ENCODE measurements at places on chromosomes 5 and 9. TPM values are rescaled to one million over a fixed set of nuclear protein-coding genes. Genes with fewer than 3 reads are reported as not detected.

- no peak for DNase-seq
- H3K27ac ChIP-seq, result no peak overlapping the region
- no peaks in the 10 kb centered on the region for H3K36me3 ChIP-seq
Observed at GRCh38 chr9:107105784-107106183, 177.3 kb upstream of the RAD23B start.

- H3K27ac ChIP-seq, result no peak overlapping the region
- DNase-seq, result peak; percentile 75
- H3K4me1 ChIP-seq, result peaks cover 27% of the 10 kb centered on the region
- H3K27me3 ChIP-seq, result no peaks in the 10 kb centered on the region
Observed at GRCh38 chr9:108973895-108974294, 39.4 kb downstream of the CTNNAL1 start.

- no peaks in the 10 kb centered on the region for H3K27me3 ChIP-seq
- peaks cover 11% of the 10 kb centered on the region for H3K36me3 ChIP-seq
- H3K4me1 ChIP-seq, result no peaks in the 10 kb centered on the region
Observed at GRCh38 chr9:135847833-135848232, 59.5 kb downstream of the CAMSAP1 start.

DNA sequence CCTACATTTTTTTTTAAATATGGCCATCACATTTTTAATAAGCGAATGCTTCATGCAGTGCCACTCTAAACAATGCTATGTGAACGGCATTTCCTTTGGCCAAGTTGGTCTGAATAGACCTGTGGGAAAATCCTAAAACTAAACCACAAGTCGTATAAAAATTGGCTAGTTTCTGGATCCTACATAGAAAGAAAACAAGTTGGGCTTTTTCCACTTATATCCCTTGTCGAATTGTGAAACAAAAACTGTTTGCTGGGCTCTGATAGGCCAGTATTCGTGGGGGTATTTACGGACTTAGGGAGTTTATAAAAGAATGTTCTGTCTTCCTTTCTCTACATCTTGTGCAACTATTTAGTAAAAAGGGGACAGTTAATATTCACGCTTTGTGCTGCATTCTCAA, 153.1 kb upstream of the KLF9 start:
- peaks cover 15% of the 10 kb centered on the region for H3K4me1 ChIP-seq
- no peaks in the 10 kb centered on the region for H3K36me3 ChIP-seq
- no peaks in the 10 kb centered on the region for H3K27me3 ChIP-seq
- DNase-seq, result no peak

DNA sequence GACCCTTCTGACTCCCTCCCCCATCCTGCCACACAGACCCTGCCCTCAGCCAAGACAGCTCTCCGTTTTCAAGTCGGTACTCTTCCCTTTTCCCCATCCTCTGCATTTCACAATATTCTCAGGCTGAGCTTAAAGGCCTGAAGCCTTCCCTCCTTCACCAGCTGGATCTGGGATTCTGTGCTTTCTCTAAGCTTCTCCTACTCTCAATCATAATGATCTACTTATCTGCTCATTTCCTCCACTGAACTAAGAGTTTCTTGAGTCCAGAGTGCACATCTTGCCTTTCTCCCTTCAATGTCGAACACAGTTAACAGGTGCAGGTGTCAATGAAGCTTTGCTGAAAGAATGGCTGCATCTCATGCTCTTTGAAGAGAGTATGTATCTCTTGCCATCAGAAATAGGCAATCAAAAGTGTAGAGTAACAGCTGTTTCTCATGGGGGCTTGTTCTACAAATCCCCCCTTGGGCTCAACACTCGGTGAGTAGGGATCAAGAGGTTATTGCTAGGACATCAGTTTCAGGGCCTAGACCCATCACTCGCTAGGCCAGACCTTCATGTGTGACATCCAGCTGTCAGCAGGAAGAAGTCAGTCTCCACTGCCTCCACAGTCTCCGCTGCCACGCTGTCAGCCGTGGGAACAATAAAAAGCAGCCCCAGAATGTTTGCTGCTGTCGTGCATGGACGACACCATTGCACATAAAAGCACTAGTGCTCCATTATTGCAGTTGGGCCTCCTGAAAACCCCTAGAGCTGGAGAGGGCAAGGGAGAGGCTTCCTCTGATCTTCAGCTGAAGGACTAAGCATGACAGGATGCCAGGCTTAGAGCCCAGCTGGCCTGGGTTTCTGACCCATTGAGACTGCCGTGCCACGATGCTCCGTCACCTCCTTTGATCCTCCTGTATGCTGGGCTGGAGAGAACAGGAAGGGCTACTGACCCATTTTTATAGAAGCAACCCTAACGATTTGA, 23.7 kb downstream of the TRAF1 start:
- H3K4me3 ChIP-seq, result no peak overlapping the region
- no peak overlapping the region for H3K27ac ChIP-seq
- no peaks in the 10 kb centered on the region for H3K4me1 ChIP-seq
- no peak for DNase-seq

GRCh38 chr9:21709464-21710058, 92.9 kb upstream of the MTAP start:
- H3K27me3 ChIP-seq, result peaks cover 57% of the 10 kb centered on the region
- H3K4me3 ChIP-seq, result no peak overlapping the region
- H3K27ac ChIP-seq, result no peak overlapping the region
- H3K4me1 ChIP-seq, result no peaks in the 10 kb centered on the region

DNA sequence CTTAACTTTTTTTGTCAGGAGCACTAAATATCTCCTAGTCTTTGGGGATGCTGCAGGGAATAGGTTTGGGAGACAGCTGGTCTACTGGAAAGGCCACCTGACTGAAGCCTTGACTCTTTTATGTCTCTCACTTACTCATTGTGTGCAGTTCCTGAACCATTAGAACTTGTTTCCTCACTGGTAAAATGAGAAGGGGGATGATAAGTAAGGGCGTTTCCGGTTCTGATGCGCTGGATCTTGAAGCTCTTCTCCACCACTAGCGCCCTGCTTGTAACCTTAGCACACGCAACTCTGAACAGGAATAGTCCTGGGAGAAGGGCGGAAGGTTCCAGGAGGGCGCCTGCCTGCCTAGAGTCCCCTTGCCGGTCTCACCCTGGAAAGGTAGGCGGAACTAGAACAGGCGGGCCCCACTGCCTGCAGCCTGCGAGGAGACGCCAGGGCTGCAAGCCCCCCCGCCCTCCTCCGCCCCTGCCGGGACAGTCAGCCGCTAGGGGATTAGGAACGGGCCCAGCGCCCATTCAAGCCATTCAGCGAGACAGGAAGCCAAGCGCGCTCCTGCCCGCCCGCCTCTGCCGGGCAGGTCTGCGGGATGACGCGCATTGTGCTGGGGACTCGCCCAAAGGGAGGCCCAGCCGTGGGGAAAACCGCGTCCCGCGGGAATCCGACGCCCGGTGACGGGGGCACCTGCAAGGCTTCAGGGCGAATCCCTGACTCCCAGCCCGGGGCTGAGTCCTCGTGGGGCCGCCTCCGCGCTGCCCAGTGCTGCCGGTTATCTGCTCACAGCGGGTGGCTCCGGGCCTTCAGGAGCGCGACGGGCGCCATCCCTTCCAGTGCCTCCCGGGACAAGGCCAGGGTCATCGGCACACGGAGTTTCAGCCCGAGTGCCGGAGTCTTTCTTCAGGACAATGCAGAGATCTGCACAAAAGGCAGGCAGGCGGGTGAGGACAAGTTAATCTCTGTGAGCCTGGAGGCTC, 44.0 kb upstream of the XPA start:
- H3K36me3 ChIP-seq, result no peaks in the 10 kb centered on the region
- no peaks in the 10 kb centered on the region for H3K4me1 ChIP-seq
- H3K27me3 ChIP-seq, result peaks cover 17% of the 10 kb centered on the region
- no peak overlapping the region for H3K4me3 ChIP-seq
- DNase-seq, result peak; percentile 69
- H3K27ac ChIP-seq, result no peak overlapping the region

GRCh38 chr9:123176949-123177348, 91.4 kb downstream of the STRBP start:
- H3K4me1 ChIP-seq, result no peaks in the 10 kb centered on the region
- no peak overlapping the region for H3K4me3 ChIP-seq
- no peak for DNase-seq
- H3K36me3 ChIP-seq, result peaks cover 4% of the 10 kb centered on the region
- H3K27me3 ChIP-seq, result no peaks in the 10 kb centered on the region
- no peak overlapping the region for H3K27ac ChIP-seq

The SLC25A46 gene
- total RNA-seq, result 44.4 TPM

The PLEKHG4B gene
- 4.7 TPM for total RNA-seq

The PPP3R2 gene
- not detected for total RNA-seq

The KCNMB1 gene
- total RNA-seq, result 1.4 TPM
